ENCODE measurements at places on chromosomes 2 and 18.

DNA sequence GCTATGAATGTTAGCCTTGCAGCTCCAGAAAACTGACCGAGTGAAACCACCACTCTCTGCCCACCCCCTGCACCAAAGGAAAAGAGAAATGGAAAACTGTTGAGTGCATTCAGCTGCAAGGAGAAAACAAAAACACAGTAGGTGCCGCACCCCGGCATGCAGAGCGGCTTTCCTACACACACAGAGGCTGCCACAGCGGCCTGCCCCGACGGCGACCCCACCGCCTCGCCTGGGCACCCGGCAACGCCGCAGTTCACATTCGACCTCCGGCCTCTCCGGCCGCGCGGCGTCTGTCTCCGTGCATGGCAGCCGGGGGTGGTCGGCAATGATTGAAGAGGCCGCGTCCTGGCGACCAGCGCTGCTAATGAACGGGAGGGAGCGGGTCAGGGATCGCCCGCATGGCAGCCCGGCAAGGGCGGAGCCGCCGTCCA, 417.1 kb upstream of the SALL3 start:
- no peak for DNase-seq

- no peak for DNase-seq
Measured at GRCh38 chr2:40760071-40760666, 308.3 kb upstream of the SLC8A1 start.

- no peak for DNase-seq
Measured at GRCh38 chr2:236171181-236171679, 3.0 kb upstream of the GBX2 start.

DNA sequence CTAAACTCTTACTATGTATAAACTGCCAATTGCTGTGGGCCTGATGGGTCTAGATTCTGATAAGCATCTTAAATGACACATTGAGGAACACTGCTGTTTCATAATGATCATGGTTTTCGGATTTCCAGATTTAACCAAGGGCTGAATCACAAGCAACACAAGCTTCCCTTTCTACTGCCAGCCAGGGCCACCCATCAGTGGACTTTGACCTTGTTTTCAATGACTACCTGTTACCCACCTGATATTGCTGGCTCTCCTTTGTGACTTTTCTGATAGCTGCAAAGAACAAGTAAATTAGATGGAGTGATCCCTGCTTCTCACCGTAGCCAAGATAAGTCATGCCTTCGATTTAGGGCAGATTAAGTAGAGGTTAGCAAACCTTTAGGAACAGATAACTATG, 259.0 kb downstream of the PAX3 start:
- DNase-seq = no peak

- no peak for DNase-seq
Measured at GRCh38 chr2:229856413-229856812, 65.4 kb downstream of the TRIP12 start.

- no peak for DNase-seq
Measured at GRCh38 chr18:69402533-69402989, 1.9 kb downstream of the DOK6 start.

- no peak for DNase-seq
Measured at GRCh38 chr18:56200381-56200911, 437.9 kb downstream of the TXNL1 start.

- DNase-seq = no peak
Measured at GRCh38 chr2:39541011-39541930, 104.2 kb upstream of the MAP4K3 start.

DNA sequence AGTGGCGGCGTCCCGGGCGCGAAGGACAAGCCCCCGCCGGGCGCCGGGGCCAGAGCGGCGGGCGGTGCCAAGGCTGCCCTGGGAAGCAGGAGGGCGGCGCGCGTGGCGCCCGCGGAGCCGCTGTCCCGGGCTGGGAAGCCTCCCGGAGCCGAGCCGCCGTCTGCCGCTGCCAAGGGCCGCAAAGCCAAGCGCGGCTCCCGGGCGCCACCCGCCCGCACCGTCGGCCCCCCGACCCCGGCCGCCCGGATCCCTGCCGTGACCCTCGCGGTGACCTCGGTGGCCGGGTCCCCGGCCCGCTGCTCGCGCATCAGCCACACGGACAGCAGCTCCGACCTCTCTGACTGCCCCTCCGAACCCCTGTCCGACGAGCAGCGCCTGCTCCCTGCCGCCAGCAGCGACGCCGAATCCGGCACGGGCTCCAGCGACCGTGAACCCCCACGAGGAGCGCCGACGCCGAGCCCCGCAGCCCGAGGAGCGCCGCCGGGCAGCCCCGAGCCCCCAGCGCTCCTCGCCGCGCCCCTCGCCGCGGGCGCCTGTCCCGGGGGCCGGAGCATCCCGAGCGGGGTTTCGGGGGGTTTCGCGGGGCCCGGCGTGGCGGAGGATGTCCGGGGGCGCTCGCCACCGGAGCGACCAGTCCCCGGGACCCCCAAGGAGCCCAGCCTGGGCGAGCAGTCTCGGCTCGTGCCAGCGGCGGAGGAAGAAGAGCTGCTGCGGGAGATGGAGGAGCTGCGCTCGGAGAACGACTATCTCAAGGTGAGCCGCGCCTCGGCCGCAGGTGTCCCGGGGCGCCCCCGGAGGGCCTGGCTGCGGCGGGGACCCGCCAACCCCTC, 820 bp downstream of the MTCL1 start:
- DNase-seq = no peak

- DNase-seq = no peak
Measured at GRCh38 chr18:77068321-77069312, 64.0 kb downstream of the MBP start.

DNA sequence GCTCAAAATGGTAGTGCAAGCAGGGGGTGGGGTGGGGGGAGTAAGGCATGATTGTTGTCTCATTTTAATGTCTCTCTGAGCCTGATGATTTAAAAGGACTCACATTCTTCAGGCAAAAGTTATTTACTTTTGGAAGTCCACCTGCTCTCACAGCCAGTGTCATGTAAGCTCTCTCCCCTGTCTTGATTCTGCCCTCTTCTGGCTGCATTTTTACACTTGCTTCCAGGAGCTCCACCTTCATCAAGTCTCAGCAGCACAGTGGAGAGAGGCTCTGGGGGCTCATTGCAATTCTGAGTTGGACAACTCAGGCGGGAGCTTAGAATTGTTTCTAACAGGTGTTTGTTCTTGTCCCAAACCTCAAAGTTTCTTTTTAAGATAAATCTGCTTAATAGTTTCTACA, 39.2 kb downstream of the GNAL start:
- no peak for DNase-seq

- DNase-seq = no peak
Measured at GRCh38 chr2:239311132-239312040, 89.4 kb downstream of the HDAC4 start.

DNA sequence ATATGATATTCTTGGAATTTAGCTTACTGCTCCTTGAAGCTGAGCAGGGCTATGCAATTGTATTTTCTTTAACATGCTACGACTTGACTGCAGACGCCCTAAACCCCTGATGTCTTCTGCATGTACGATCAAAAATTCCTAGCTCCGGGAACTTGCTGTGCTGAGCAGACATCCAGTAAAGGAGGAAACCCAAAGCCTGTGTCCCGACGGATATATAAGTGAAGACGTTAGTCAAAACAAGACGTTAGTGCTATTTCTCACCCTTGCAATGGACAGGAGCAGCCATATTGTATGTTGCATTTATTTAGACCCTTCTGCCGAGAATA, 51.5 kb downstream of the SETBP1 start:
- DNase-seq = no peak

- DNase-seq = no peak
Measured at GRCh38 chr2:30145826-30146336, 926 bp upstream of the YPEL5 start.

GRCh38 chr18:22475426-22476100, 57.8 kb upstream of the CTAGE1 start:
- no peak for DNase-seq

DNA sequence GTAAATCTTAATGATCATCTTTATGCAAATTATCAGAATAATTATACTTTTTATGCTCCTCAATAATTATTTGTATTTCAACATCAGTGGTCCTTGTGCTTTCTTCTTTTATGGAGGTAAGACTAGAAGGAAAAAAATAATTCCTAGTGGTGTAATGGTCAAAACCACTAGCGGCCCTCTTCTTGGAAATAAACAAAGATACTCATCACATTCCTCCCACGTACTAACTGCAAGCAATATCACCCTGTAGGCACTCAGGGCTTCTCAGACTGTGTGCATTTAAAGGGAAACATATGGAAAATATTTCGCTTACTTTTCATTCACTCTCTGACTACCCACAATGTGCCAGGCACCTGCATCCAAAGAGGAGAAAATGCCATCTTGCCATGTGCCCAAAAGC, 263.7 kb downstream of the DOK6 start:
- no peak for DNase-seq

GRCh38 chr18:43236921-43237320, 40.4 kb downstream of the SYT4 start:
- no peak for DNase-seq

DNA sequence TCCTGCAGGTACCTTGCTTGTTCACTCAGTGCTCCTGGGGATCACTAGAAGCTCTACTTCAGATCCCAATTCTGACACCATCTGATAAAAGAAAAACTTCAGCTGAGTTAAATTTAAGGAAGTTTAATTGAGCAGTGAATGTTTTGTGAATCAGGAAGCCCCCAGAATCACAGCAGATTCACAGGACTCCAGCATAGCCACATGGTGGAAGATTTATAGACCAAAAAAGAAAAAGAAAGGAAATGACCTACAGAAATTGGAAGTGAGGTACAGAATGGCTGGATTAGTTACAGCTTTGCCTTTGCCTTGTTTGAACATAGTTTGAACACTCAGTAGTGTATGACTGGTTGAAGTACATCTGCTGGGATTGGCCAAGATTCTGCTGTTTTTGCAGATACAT, 182.7 kb upstream of the SCN7A start:
- DNase-seq = no peak

DNA sequence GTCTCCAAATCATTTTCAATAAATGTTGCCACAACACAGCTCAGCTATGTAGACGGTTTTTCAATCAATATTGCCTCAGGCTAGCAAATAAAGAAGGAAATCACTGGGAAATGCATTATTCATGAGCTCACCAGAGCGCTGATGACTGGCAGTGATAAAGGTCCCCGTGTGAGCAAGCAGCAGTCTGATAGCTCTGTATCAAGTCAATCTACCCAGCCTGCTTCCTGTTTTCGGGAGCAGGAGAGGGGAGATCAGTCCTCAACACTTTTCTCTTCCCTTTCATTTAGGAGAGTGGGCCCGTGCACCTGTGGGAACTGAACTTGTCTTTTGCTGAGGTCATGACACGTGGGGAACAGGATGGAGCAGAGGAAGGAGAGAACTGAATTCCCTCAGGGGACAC, 253.9 kb upstream of the SIX2 start:
- DNase-seq = no peak

DNA sequence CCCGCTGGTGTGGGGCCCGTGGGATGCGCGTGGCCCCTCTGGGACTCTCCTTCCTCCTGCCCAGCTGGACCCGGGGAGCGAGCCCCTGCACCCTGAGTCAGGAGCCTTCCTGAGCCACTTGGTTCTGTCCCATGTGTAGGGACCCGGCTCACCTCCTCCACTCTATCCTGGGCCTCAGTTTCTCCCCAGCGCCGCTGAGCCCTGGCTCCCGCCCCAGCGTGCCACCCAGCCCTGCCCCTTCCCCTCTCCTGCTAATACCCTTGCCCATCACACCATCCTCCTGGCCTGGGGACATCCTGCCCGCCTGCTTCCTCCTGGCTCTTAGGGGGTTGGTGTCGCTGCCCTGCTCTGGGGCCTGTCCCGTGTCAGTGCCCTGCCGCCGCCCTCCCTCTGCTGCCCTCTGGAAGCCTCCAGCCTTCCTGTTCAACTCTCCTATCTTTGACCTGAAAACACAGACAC, 24.8 kb downstream of the GPC1 start:
- DNase-seq = no peak

DNA sequence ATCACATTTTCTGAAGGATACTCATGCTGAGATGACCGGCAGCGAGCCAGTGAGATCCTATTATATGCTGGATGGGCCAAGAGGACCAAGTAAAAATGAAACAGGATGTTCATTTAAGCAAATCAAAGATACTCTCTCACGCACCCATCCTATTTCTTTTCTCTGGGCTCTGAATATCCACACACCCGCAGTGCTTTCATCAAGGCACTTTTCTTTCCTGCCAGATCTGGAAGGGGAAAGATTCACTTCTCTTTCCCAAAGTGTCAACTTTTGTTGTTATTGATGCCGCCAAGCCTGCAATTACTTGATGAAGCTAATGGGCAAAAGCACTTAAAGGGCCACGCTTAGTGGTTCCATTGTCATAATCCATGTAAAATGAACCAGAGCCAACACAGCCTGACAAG, 191.9 kb upstream of the CHAC2 start:
- DNase-seq = no peak

DNA sequence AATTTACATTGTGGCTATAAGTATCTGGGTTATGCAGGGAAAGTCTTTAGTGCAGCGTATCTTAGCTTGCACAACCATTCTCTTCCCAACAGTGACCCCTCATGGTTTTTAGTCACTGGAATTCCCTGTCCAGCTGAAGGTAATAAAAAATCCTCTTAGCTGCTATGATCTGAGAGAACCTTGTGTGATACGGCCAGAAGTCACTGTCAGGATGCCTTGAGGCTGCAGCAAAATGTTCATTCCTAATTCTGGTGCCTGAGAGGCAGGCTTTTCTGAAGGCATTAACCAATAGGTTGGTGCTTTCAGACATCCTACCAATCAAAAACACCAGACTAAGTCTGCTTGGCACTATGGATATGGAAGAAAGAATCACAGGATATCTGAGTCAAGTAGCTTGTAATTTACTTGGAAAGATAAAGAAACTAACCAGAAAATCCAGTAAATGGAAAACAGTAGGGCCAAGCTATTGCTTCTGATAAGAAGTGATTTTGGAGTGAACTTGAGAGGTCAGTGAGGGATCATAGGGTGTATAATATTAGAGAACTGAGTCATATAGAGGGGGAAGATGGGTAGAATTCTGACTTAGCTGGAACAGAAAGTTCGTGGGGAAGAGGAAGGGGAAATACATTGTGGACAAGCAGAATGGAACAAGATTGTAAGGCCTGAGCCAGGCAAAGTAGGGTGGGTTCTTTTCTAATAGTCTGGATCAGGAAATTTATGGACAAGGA, 89.0 kb upstream of the SLC14A2 start:
- no peak for DNase-seq

DNA sequence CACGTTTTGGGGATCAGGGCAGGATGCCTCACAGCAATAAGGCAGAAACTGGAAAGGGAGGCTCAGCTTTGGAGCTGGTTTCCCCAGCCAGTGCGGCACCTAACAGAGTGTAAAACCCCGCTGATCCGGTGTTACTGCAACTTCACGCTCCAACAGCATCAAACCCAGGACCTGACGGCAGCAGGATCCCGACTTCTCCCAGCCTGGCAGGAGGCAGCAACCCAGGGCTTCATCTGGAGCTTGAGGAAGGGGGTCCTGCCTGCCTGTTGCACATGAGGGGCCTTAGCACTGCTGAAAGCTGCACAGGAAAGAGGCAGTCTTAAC, 209.8 kb downstream of the MGAT5 start:
- no peak for DNase-seq

DNA sequence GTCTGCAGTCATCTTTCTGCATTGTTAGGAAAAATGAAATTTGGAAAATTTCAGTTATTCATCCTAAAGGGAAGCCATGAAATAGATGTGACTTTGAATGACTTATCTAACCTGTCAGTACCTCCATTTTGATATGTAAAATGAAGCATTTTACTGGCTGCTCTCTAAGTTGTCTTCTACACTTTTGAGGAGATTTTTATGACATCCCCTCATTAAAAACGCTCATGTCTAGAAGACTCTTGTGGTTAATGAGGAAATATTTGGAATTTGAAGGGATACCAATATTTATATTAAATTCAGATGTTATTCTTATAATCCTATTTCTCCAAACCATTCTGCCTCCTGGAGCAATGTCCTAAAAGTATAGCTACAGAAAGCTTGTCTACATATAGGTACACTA, 73.8 kb upstream of the THUMPD2 start:
- DNase-seq = no peak

GRCh38 chr2:168320267-168320666, 72.9 kb upstream of the STK39 start:
- DNase-seq = no peak

All from cortex of kidney (tissue), 1 donor.